ENCODE measurements at places on chromosomes 5 and 9.

DNA sequence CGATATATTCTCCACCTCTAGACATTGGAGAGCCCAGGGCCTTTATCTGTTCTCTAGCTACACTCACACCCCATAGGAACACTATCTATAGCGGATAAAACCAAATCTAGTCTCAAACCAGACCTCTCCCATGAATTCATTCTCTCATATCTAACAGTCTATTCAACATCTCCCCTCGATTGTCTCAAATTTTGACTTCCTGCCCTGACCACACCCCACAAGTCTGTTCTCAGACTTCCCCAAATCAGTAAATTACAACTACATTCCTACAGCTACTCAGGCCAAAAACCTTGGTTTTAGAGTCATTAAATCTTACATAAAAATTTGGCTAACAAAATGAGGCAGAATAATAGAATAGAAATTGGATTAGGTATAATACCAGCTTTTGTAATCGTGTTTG is 12.5 kb upstream of the SLC1A3 start:
- DNase-seq = no peak

DNA sequence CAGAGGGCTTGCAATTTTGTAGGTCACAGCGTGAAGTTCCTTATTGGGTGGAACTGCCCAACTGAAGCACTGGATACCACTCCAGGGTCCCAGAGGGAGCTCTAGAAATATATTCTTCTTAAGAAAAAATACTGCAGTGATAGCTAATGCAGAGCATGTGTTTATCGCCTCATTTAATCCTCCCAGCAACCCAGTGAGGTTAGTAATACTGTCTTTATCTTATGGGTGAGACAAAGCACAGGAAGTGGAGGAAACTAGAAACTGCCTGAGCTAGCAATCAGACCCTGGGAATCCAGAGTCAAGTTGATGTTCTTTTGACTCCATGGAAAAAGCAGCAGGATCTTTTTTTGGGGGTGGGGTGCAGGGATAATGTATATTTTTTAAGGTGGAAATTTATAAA is 153.3 kb downstream of the PJA2 start:
- DNase-seq = no peak

GRCh38 chr5:40615586-40616170 is 64.0 kb upstream of the PTGER4 start:
- no peak for DNase-seq

DNA sequence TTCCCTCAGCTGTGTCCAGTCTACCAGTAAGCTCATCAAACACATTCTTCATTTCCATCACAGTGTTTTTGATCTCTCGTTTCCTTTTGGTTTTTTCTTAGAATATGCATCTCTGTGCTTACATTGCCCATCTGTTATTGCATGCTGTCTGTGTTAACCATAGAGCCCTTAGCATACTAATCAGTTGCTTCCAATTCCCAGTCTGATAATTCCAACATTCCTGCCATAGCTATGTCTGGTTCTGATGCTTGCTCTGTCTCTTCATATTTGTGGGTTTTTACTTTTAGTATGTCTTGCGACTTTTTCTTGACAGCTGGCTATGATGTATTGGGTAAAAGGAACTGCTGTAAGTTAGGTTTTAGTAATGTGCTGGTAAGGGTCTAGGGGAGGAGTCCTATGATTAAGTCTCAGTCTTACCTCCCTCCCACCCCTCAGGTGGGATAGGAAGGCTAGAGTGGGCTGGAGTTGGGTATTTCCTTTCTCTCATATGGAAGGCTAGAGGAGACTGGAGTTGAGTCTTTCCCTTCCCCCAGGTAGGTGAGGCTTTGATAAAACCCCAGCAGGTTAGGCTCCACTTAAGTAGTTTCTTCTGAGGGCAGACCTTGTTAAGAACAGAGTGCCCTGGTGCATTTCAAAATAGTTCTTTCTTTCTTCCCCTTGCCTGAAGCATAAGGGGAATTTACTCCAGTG is 99.1 kb upstream of the RASGRF2 start:
- no peak for DNase-seq

DNA sequence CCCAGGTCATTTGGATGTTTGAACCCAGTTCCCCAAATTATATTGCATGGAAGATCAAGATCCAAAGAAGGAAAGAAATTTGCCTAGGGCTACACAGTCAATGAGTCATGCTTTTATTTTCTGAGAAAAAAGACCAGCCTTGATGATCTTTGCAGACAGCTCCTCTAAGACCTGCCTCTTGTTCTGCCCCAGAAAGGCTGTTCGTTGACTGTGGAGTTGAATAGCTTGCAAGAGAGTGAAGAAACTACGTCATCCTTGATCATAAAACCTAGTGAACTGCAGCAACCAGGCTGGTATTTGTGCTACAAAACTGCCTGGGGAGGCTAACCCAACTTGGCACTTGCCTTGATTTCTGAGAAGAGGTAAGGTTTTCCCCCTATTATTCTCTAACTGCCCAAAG is 263.9 kb downstream of the PAPPA start:
- no peak for DNase-seq

DNA sequence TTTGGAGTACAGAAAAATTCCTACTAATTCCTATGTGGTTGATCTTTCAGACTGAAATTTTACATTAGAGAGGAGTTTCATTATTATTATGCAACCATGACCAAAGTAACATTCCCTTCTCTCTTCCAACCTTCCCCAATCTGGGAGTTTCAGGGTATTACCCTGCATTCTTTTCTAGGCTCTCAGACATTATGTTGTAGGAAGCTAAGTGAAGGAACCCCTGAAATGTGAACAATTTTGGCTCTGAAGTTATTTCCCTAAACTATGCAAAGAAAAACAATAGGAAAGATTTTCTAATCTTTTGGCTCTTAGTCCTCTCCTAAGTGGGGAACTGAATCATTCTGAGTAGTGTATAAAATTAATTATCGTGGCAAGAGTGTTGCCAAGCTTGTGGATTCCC is 63.3 kb upstream of the ZFAND5 start:
- no peak for DNase-seq

DNA sequence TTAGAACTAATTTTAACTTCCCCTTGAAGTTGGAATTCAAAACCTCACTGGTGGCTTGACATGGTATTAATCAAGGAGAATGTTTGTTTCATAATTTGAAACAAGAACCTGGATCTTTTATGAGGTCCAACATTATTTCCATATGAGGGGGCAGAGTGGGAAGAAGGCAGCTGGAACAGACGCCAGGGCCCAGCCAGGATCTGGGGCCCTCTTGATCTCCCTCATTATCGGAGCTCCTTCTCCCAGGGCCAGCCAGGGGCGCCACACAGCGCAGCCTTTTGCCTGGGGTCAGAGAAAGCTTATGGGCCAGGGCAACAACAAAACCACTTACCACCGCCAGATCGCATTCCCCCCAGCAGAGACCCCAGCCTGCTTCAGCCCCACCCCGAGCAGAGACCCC is 27.1 kb upstream of the NKD2 start:
- DNase-seq = no peak

GRCh38 chr5:166346726-166347374 is 1944.6 kb upstream of the WWC1 start:
- DNase-seq = no peak

DNA sequence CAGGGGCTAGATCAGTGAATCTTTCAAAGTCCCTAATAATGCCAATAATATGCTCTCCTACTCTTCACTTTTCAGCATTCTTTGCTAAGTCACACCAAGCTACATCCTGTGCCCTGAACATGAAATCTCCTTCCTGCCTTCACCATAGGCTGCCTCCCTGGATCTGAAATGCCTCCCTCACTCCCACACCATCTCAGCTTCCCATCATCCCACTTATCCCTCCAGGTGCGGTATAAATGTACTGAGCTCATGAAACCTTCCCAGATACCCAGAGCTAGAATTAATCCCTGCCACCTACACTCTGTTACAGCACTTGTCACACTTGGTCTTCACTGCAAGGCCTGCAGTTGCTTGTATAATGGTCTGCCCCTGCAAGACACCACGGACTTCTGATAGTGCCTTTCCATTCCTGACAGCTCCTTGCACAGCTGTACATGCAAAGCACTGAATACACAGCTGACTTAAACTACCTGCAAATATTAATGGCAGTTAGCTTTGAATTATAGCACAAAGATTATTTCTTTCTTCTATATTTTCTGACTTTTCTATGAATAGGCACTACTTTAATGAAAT is 250.4 kb downstream of the EBF1 start:
- DNase-seq = no peak

- no peak for DNase-seq
These were observed 37.5 kb downstream of the NAA35 start for GRCh38 chr9:85978496-85978895.

DNA sequence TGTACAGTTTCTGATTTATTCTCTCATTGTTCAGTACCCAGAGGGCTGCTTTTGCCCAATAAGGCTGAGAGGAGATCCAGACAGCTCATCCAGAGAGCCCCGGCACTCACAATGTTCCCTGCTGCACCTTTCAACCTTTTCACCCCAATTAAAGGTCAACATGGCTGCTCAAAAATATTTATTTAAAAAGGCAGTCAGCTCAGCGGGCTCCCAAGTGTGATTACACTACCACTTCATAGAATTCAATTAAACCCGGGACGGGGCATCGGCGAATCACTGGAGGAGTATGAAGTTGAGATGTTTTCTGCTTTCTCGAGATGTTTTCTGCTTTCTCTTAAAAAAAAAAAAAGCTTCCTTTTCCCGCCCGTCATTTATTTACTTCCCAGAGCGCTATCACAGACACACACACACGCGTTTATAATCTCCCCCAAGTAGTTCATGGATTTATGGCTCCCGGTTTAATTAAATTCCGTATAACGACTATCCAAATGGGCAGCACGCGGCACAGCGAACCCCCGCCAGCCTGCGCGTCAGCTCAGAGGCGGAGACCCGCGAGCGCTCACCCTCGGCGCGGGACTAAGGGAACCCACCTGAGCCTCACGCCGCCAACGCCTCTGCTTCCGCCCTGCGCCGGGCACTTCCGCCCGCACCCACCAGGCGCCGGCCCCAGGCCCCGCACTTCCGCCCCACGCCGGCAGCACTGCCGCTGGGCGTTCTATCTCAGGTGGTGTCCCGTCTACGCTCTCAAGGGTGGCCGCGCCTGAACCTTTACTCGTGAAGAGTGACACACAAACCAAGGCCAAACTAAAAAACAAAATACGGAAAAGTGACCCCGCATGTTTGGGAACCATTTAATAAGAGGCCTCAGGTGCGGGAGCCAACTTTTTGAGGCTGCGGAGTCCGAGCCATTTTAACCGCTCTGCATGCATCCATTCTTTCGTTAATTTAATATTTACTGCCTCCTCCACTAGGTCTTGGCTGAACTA is at the start of gene C5orf63:
TSS of gene C5orf63 (minus strand) at position 642 of the 986 bp plus-strand sequence. CDS start 14,507 bp downstream, outside the sequence.
- DNase-seq = peak; percentile 49

GRCh38 chr9:18245911-18246310 is 228.0 kb upstream of the ADAMTSL1 start:
- no peak for DNase-seq

DNA sequence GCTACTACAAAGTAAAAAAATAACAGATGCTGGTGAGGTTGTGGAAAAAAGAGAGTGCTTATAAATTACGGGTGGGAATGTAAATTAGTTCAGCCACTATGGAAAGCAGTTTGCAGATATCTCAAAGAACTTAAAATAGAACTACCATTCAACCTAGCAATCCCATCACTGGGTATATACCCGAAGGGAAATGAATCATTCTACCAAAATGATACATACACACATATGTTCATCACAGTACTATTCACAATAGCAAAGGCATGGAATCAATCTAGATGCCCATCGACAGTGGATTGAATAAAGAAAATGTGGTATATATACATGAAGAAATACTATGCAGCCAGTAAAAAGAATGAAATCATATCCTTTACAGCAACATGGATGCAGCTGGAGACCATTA is 6.3 kb upstream of the TEX10 start:
- DNase-seq = no peak

DNA sequence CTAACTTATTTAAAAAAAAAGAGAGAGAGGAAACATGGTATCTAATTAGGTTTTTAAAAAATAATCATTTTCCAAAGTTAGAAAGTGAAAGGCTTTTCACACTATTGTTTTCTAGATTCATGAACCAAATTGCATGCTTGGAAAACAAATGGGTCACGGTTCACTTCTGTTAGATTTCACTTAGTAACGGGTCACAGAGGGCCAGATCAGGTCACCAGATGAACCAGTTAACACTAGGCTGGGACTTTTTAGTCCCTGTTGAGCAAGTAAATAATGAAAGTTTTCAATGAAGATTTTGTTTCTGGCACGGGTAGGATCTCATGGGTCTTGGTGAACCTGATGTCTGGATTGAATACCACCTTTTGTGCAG is 207.2 kb upstream of the RFX3 start:
- DNase-seq = no peak

DNA sequence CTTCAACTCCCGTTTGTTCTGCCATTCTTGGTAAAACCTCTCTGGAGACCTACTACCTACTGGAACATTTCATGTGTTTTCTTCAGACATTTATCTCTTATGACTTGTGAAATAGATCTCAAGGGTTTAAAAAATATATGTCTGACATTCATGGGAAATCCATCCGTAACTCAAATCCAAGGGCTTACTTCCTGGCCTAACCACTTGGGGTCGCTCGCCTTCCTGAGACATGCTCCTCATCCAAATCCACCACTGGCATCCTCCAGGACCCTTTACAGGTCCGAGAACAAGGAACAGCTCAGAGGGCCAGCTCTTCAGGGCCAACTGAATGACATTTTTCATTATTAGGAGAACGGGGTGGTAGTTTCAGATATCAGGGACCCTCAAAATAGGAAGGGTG is 235.1 kb upstream of the TUT7 start:
- no peak for DNase-seq

- DNase-seq = no peak
These were observed 102.3 kb downstream of the APBA1 start for GRCh38 chr9:69569738-69570451.

GRCh38 chr5:16625096-16625495 is 8.3 kb upstream of the RETREG1 start:
- DNase-seq = no peak

- no peak for DNase-seq
These were observed 202.7 kb downstream of the CD180 start for GRCh38 chr5:66993882-66994281.

DNA sequence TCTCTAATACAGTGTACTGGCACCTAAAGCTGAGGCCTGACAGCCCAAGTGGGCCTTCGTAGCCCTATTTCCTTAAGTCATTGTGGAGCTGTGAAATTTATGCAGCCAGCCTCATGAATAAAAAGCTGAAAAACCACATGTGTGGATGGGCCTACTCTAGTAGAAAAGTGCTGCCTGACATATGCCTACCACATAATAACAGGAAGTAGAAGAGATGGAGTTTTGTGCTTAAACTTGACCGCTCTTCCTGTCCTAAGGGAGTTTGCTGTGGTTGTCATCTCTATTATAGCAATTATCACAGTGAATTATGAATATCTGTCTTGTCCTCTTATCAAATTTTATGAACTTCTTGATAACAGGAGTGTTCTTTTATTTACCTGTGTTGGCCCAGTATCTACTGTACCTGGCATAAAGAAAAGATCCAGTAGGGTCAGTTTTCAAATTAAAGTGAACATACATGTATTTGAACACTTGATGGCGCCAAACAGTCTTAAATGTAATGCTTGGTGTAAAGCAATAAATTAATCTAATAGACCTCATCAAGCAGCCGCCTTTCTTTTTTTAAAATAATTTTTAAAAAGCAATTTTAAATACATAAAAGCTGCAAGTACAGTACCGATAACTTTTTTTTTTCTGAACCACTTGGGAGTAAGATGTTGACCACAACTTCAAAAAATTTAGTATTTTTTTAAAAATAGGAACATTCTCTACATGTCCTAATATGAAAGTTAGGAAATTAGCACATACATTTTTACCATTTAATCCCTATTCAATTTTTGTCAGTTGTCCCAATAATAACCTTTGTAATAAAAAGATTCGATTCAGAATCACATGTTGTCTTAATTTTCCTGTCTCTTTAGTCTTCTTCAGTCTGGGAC is 51.0 kb downstream of the FKTN start:
- DNase-seq = no peak
